NT2/D1 (cell line): ENCODE measurements at places on chromosomes 2 and 18.

DNA sequence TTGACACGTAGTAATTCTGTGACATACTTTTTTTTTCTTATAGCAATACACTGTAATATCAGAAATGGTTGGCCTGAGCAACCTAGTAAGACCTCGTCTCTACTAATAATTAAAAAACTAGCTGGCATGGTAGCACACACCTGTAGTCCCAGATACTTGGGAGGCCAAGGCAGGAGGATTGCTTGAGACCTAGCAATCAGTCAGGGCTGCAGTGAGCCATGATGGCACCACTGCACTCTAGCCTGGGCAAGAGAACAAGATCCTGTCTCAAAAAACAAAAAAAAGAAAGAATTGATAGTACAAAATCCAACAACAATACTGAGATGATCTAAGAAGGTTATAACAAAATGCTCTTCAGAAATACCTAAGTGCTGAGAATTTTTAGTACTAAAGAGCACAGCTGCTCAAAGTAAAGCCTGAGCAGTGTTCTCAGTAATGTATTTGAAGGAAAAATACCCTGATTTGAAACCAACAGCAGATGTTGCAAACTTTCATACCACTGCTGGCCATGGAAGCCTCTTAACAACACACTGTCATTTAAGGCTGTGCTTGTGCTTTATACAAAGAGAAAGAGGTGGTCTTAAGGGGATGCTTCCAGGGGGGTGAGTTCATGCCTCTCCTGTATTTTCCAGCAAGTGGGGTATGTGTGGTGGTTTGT, 132.6 kb upstream of the CDCA7 start:
- DNase-seq = no peak

DNA sequence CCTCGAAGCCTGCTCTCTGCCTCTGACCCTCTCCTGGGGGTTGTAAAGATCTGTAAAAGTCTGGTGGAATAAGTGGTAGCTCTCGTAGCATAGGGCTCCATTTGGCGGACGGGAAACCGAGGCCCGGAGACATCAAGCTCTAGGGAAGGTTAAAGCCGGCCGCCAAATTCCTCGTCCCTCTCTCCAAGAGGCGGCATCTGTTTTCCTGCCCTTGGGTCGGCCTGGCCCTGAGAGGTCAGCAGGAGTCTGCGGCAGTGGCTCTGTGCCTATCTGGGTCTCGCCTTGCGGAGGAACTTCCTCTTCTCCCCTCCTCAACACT, 72.4 kb downstream of the TEX51 start:
- no peak for DNase-seq

- DNase-seq = no peak
These were observed 244.7 kb upstream of the HS6ST1 start for GRCh38 chr2:128563348-128563687.

DNA sequence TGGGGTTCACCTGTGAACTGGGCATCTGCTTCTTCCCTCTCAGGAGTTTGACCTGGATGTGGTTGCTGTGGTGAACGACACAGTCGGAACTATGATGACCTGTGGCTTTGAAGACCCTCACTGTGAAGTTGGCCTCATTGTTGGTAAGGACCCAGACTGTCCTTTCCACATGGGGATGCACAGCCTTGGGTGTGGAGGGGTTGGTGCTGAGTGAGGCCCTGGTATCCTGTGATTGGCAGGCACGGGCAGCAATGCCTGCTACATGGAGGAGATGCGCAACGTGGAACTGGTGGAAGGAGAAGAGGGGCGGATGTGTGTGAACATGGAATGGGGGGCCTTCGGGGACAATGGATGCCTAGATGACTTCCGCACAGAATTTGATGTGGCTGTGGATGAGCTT, 52.3 kb downstream of the HK2 start:
- DNase-seq = no peak

DNA sequence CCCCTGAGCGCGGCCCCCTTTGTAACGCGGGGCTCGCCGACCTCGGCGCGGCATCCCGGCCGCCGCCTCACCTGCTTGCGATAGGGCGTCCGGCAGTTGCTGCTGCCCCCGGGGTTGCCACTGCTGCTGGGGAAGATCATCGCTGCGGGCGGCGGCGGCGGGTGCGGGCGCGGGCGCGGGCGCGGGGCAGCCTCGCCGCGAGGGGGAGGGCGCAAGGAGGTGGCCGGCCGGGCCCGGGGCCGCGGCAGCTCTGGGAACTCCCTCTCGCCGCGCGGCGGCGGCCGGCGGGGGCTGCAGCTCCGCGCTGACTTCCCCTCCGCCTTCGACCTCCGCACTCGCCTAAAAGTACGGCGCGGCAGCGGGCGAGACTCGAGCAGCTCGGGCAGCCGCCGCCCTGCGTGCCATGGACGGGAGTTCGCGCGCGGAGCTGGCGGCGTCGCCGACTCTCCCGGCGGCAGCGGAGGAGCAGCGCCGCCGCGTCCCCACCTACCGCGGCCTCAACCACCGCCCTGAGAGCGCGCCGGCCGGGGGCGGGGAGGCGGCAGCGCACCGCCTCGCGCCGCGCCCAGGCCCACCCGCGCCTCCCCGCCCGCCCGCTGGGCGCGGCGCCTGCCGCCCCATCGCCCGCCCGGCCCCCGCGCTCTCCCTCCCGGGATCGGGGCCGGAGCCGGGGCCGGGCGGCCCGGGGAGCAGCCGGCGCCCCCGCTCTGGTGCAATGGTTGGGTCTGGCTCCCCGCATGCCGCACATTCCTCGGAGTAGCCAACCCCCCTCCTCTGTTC, 86.0 kb downstream of the RBMS1 start:
- DNase-seq = no peak

- DNase-seq = no peak
These were observed 411.1 kb downstream of the RAD51AP2 start for GRCh38 chr2:17107151-17107550.

GRCh38 chr2:188765522-188766470, 208.4 kb upstream of the COL3A1 start:
- DNase-seq = peak; percentile 6

GRCh38 chr2:46498681-46499080, 19.3 kb downstream of the TMEM247 start:
- DNase-seq = no peak

DNA sequence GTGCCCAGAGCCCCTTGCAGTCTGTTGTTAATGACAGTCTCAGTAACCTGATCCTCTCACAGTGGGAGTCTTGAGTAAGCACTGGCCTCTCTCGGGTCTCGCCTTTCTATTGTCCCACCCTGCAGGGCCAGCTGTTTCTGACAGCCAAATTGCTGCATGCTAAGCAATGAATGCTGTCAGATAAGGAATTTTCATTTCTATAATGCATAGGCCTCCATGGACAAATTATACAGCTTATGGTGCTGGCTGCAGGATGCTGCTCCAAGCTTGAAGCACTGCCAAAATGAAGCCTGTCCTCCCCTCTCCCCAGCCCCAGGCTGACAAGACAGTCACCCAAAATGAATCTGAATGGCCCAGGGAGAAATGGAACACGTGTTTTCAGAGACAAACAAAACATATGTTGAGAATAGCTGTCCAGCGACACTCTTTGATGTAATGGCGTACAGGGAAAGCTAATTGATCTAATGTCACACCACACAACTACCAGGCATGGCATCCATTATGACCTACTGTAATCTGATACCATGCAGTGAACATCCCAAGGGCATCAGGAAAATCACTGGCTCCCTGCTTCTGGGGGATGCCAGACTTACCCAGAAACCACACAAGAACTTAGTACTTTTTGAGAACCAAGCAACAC, 36.8 kb downstream of the ACVR1 start:
- DNase-seq = peak; percentile 88

DNA sequence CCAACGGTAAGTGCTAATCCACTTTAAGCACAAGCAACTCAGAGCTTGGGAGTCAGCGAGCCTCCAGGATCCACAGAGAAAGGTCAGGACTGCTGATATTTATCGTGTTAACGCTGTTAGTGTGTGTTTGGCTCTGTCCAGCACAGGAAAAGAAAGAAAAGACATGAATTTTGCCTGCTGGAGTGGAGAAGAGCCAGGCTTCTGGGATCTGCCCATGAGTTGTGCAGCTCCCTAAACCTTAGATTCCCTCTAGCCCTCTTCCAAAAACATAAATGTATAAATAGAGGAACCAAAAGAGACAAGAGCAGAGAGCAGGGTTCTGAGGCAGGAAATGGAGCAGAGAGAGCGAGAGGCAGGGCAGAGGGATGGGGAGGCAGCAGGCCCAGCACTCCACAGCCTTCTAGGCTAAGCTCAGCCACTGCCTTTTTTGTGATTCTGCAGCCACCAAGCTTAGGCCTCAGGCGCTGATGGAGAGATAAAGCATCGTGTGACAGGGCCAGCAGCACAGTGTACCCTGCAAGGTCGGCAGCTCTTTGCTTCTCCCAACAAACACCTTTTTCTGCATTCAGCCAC, 14.5 kb upstream of the MAT2A start:
- DNase-seq = no peak

GRCh38 chr2:181546086-181546485, 88.9 kb downstream of the ITGA4 start:
- no peak for DNase-seq

GRCh38 chr2:162888652-162889051, 50.1 kb upstream of the KCNH7 start:
- no peak for DNase-seq

DNA sequence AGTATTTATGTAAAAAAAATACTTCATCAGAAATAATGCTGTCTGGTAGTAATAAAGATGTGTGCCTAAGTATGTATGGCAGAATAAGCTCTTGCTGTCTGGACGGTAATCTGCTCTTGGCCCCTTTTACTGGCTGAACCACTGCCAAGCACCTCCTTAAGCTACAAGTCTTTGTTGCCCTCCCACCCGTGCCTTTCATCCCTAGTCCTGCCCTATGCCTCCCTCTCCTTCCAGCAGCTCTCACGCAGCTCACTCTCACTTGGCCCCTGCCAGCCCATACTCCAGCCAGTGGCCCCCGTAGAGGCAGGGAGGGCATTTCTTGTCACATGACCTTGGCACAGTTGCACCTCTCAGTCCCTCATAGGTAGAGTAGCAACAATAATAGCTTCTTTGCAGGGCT, 54.5 kb upstream of the NPAS2 start:
- no peak for DNase-seq

DNA sequence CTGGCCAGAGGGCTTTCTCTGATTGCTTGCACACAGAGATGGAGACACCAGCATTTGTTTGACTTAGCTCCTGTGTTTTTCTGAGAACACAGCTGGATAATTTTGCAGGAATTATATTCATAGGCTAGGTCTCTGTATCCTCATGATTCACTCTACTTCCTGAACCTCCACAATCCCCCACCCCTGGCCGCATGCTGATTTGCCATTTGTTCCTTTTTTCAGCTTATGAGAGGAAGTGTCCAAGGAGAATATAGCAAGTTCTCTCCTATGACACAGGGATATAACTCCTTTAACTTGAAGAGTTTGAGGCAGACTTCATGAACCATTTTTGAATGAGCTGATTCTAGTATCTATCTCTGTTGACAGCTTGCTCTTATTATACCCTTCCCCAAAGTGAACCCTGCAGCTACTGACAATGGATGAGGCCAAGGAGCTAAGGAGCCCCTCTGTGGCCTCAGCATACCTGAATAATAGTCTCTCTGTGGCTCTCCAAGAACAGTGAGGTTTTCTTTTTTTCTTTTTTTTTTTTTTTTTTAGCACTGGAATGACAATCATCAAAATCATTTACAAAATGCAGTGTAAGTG, 15.4 kb downstream of the CAVIN2 start:
- no peak for DNase-seq

DNA sequence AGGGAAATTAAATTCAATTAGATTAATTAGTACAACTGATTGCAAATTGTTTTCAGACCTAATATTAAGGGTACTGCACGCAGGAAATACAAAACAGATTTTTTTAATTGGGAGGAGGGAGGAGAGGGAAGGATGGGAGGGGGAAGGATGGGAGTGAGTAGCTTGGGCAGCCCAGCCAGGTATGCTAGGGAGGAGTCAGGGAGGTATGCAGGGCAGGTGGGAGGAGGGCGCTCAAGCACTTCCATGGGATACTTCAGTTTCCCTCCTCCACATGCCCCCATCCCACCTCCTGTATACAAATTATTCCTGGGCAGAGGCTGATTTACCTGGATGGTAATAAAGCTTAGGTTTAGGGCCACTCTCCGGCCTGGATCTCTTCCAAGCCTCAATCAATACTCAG, 76.6 kb upstream of the CAPN13 start:
- no peak for DNase-seq

- no peak for DNase-seq
These were observed 964 bp downstream of the ZBTB7C start for GRCh38 chr18:48408111-48408726.

DNA sequence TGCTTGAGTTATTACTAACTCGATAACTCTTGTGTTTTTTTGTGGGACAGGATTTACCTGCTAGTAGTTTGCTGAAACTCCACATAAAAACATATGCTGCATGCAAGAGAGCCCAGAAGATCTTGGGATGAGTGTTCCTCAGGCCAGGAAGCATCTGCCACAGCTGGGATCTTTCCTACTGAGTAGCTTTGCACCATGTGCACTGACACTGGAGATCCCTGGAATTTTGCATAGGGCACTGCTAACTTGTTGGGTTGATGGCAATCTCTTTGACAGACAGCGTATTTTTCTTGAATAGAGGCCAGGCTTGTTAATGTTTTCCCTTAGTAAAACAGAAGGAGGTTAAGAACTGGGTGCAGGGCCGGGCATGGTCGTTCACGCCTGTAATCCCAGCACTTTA, 808 bp upstream of the SERPINB11 start:
- DNase-seq = no peak

DNA sequence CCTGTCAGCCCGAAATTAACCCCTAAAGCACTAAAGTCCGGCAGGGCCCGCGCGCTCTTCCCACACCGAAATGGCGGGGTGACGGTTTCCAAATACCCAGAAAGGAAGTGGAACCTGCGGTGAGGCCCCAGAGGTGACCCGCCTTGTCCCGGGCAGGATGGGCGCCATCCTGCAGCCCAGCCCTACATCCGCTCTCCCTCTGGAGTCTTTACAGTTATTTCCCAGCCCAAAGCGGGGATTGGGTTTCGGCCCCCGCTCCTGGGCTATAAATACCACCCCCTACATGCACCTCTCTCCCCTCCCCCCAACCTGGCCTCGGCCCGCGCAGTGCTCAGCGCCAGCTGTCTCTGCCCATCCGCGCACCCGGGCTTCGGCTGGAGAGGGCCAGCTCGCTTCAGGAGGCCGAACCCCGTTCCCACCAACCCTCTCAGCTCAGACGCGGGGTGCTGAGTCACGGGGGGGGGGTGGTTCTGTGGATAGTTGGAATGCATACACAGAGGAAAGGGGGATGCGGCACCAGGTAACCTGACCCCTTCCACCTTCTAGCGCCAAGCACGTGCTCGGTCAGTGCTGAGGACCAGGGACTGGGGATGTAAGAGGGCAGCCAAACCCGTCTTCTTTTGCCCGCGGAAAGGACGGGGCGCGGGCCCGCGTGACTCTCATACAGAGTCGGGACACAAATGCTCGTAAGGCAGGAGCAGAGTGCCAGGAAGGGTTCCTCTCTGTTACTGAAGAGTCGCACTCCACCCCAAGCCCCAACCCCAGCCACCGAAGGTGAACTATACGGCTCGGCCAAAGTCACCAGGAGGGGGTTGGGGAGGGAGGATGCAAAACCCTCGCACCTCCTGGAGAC, at the start of gene TUBA4B:
Gene TUBA4B, plus strand, starts transcription at position 344 of the 853 bp plus-strand sequence. Its CDS starts 165 bp downstream, at position 509.
- DNase-seq = no peak

- no peak for DNase-seq
These were observed 14.5 kb upstream of the ZBTB14 start for GRCh38 chr18:5309888-5310470.

GRCh38 chr2:119071476-119071875, 87.1 kb downstream of the C1QL2 start:
- DNase-seq = no peak
